ENCODE measurements at places on chromosomes 1 and 21. TPM values are rescaled to one million over a fixed set of nuclear protein-coding genes. Genes with fewer than 3 reads are reported as not detected.

- no peak for DNase-seq
These were observed 91.5 kb upstream of the ARTN start for GRCh38 chr1:43842175-43842498.

DNA sequence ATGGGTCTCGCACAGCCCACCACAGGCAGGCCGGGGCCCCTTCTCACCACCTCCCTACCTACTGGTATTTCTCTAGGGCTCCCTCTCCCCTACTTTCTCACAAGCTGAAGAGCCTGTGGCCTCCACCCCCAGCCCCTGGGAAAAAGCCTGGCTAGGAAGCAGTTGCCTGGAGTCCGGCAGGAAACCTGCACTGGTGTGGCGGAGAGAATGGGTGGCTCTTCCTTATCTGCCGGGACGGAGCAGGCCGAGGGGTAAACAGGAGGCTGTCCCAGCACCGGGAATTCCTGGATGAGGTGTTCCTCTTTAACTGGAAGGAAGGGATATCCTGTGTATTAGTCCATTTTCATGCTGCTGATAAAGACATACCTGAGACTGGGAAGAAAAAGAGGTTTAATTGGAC, 125.8 kb downstream of the TLR5 start:
- DNase-seq = no peak

DNA sequence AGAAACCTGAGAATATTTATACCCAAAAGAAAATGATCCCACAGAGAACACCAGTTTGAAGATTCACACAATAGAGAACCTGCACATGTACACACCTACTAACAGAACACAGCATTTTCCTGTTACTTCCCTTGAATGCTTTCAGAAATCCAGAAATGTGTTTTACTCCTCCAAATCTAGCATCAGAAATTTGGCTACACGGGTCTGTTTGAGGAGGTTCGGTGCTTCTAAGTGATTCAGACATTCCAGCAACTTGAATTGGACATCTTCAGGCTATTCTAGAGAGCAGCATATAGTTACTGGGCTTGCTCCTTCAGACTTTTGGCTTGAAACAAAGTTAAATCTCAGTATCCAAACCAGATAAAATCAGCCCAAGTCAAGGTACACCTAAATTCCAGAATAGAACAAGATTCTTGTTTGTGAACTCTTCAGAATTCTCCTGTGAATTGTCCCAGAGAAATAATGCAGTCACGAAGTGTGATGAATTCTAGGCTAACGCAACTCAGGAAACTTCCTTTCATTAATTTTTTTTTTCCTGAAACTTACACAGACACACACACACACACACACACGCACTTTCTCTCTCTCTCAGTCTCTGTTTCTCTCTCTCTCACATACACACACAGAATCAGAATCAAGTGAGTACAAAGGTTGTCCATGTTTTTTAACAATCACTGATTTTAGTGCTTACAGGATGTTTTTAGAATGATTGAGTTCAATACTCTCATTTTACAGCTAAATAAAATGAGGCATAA, 278.4 kb upstream of the SNX7 start:
- DNase-seq = no peak

GRCh38 chr1:111551623-111552411, 48.4 kb upstream of the ADORA3 start:
- DNase-seq = no peak

DNA sequence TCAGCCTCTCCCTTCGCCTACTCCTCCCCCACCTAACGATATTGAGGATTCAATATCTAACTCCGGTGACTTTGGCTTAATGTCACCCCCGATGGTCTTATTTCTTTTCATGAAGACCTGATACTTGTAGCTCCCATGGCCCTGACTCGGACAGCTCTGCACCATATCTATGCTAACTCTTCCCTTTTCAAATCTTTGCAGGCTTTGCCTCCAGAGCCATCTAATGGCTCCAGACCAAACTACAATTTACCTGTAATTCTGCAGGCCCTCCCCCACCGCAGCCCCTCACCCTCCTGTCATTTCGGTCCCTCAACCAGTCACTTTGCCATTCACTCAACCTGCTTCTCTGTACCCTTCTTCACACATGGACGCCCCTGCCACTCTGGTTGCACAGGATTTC, 7.9 kb upstream of the GSTM5 start:
- DNase-seq = no peak

DNA sequence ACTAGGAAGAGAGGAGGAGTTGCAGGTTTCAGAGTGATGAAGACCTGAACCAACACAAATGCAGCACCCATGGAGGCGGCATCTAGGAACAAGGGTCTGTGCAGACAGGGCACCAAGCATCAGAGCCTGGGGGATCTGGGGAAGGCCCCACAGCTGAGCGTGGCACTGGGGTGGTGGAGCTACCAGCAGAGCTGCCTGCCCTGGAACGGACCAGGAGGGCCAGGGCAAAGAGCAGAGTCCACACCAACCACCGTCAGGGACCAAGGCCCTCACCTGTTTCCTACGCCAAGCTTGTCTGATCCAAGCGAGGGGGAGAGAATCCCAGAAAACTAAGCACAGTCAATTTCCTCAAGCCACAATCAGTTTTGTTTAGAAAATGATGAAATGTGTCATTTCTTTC, 79.0 kb upstream of the SYT6 start:
- no peak for DNase-seq

GRCh38 chr1:235937123-235937522, 70.4 kb upstream of the LYST start:
- no peak for DNase-seq

DNA sequence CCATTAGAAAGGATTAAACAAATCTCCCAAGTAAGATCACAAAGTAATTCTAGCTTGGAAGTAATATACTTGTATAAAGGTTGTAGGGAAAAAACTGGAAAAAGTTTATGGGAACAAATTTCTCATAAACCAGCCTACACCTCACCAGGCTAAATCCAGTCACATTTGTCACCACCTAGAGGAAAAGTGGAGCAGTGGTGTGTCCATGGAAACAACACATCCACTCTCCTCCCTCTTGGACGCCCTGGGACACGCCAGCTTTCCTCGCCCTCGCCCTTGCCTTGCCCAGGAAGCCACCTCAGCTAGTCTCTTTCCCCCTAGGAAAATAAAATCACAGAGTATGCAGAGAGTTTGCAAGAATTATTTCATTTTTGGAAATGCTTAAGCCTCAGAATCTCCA, 2.2 kb downstream of the PALMD start:
- no peak for DNase-seq

S1PR1 gene
- total RNA-seq = 191 TPM

GRCh38 chr21:21200103-21200938, 202.1 kb downstream of the NCAM2 start:
- DNase-seq = no peak

DNA sequence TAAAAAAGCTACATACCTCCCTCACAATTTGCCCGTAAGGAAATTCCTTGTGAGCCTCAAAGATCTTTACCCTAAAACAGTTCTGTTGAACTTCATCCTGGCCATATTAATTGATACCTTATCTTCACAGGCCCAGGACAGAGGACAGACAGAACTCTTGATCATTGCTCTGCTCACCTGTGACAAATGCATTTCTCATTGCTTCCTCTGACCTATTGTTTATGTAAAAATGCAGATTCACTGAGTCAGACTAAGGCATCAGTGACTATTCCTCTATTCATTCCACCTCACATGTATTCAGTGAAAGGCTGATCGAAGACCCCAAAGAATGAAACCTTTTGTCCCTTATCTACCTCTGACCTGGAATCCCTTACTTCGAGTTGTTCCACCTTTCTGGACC, 61.0 kb downstream of the BACH1 start:
- DNase-seq = no peak

DNA sequence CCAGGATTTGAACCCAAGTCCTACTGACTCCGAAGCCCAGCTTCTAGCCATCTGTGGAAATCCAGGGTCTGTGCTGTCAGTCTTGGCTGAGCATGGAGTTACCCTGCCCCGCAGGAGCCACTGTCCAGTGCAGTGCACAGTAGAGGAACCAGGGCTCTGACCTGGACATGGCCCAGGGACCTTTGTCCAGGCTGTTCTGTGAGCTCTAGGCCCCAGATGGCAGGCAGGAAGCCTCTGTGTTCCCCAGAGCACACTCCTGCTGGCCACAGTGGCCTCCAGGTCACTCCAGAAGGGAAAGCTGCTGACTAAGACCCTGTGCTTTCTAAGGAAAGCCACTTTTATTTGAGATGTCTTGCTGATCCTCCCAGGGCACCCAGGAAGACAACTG, 13.8 kb downstream of the S100A7A start:
- DNase-seq = no peak

- DNase-seq = no peak
These were observed 836.7 kb downstream of the PLA2G4A start for GRCh38 chr1:187665483-187665882.

GRCh38 chr1:201206176-201206575, 15.6 kb downstream of the IGFN1 start:
- DNase-seq = no peak

DNA sequence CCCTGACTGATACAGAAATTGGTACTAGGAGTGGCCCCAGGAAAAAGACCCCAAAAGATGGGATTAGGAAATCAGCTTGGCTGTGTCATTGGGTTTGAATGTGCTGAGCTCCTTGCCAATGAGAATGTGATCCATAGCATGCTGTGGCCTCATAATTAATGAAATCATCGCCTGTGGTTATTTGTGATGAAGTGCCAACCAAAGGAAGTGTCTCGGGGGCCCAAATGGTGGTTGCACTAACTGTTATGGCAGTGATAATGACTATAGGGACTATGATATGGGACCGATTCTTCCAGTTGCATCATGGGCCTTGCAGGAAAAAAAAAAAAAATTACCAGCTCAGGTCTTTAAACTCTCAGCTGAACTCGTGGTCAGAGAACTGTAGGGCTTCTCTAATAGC, 15.4 kb upstream of the ZDHHC18 start:
- no peak for DNase-seq

DNA sequence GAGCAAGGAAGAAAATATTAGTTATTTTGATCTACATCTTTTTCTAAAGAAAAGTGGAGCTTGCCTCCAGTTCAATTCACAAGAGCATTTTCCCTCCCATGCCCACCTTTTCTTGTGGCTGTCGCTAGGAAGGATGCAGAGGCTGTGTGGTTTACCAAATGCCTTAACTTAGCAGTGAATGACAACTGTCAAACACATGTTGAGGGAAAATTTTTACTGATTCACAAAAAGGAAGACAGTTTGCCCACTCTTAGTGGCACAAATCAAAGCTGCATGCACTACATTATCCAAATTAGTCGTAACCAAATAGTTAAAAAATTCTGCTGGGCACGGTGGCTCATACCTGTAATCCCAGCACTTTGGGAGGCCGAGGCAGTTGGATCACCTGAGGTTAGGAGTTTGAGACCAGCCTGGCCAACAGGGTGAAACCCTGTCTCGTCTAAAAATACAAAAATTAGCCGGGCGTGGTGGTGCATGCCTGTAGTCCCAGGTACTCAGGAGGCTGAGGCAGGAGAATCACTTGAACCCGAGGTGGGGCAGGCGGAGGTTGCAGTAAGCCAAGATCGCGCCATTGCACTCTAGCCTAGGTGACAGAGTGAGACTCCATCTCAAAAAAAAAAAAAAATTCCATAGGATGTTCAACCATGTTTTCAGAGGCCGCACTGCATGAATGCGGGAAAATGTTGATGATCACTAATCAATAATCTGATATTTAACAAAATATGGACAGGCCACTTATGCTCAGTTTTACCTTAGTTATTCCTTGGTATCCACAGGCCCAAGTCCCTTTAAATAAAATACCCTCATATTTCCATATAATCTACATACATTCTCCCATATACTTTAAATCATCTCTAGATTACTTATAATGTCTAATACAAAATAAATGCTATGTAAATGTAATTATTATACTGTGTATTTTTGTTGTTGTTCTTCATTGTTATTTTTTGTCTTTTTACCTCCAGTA, 9.0 kb downstream of the COX20 start:
- no peak for DNase-seq

TRIM45 gene
- total RNA-seq = 0.84 TPM

DNA sequence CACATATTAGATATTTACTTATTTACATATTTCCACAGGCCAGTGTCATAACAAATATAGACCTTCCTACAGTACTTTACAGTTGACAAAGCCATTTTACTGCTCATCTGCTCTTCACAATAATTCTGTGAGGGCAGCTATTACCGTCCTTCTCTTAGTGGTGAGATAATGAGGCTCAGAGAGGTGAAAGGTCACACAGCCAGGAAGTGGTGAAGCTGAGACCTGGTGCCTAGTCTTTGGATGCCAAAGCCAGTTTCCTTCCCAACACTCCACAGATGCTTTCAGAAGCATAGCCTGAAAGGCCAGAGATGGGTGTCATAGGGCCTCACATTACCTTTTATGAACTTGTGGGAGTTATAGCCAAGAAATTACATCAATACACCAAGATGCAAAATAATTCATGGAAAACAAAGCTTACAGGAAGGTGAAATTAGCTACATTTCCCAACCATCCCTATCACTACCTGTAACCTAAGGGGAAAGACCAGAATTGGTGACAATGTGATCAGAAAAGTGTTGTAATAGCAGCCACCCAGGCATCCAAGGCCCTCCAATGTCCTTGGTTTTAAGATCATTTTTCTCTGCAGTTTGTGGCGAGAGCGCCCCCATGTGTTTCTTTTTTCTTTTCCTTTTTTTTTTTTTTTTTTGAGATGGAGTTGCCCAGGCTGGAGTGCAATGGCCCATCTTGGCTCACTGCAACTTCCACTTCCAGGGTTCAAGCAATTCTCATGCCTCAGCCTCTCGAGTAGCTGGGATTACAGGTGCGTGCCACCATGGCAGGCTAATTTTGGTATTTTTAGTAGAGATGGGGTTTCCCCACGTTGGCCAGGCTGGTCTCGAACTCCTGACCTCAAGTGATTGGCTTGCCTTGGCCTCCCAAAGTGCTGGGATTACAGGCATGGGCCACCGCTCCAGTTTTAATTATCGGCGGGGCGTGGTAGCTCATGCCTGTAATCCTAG, 26.5 kb upstream of the RPL11 start:
- DNase-seq = peak; percentile 52

Data from CD4-positive, CD25-positive, alpha-beta regulatory T cell (primary cell).